NCI-H446 treated with DMSO at 0.1 percent for 48 hours (cell line): ENCODE measurements at places on chromosomes 13 and 19.

GRCh38 chr13:25901460-25902376, 150.1 kb downstream of the SHISA2 start:
- DNase-seq = no peak

GRCh38 chr19:46546194-46546896, 50.7 kb upstream of the PNMA8B start:
- no peak for DNase-seq

DNA sequence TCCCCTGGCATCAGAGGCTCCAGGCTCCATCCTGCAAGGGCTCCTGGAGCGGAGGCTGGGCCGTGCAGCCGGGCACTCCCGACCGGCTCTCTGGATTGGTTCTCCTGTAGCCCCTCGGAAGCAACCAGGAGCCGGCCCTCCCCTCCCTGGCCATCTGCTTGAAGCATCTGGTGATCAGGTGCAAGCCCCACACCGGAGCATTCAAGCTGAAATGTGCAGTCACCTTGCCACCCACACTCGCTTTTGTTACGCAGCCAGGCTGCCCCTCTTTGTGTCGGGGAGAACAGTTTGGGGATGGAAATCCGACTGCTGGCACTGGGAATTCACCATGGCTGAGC, 258.8 kb downstream of the ZNF536 start:
- no peak for DNase-seq

DNA sequence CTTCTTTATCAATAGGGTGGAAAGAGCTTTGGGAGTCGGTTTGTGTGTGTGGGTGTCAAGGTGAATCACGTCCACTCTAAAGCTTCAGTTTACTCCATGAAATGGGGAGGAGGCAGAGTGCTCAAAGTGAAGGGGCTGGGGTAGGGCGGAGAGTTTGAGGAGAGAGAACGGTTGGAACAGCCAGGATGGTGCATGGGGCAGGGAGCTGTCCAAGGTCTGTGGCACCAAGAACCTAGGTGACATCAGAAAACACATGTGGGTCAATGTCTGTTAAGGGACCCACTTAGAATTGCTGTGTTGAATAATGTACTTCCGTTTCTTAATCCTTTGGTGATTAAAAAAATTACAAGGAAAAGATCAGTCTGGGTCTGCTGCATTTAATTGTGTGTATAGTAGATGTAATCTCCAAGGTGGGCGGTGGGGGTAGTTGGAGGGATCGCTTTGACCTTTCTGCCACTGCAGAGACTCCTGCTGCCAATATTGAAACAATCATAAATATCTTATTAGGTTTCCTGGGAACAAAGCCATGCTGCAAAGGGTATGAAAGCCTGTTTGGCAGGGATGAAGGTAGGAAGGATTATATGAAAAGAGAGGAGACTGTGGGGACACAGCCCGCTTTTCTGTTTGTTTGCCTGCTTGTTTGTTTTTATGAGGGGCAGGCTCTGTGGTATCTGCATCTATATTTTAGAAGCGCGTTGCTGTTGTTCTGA, 122.3 kb downstream of the ATP8A2 start:
- no peak for DNase-seq

DNA sequence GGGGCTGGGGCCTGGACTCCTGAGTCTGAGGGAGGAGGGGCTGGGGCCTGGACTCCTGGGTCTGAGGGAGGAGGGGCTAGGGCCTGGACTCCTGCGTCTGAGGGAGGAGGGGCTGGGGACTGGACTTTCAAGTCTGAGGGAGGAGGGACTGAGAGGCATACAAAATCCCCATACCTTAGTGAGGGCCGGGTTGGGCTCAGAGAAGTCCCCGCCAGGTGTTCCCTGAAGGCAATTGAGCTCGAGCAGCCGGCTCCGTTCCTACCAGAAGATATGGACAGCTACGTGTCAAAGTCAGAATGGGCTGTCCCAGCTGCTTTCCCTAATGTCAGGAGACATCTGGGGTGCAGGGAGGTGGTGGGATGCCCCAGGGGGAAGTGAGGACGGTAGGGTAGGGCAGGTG, 9.5 kb downstream of the PHLDB3 start:
- no peak for DNase-seq

DNA sequence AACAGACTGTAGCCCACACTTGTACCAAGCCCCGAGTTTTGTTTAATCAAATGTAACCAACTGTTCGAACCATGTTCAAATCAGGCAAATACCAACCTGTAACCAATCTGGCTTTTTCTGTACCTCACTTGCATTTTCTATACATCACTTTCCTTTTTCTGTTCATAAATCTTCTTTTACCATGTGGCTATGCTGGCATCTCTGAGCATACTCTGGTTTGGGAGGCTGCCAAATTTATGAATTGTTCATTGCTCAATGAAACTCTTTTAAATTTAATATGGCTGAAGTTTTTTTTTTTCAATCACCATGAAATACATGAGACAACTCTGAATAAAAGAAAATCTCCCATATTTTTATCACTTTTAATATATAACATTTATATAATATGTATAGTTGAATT, 256.1 kb downstream of the SLITRK6 start:
- no peak for DNase-seq

- no peak for DNase-seq
Observed at GRCh38 chr19:45667620-45668341, at the start of gene GIPR. TSS of gene GIPR (plus strand) at chr19:45668221. CDS start at chr19:45669521, 1,300 bp downstream.

- DNase-seq = no peak
Observed at GRCh38 chr13:100182900-100183490, 94.1 kb downstream of the PCCA start.

- no peak for DNase-seq
Observed at GRCh38 chr13:80242728-80243427, 98.0 kb downstream of the SPRY2 start.

DNA sequence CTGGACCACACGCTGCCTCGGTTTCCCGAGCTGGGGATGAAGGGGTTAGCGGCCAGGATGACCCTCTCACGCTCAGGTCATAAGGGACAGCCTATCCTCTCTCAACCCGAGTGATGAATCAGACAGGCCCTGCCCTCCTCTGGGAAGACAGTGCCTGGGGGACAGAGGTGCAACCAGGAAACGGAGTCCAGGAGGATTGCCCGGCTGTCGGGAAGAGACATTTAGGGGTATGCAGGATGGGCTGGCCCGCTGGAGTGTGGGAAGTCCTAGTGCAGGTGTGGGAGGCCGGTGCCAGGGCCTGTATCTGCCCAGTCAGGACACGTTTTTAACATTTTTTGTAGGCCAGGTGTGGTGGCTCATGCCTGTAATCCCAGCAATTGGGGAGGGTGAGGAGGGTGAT, 8.3 kb downstream of the LSM7 start:
- no peak for DNase-seq

- DNase-seq = peak; percentile 9
Observed at GRCh38 chr19:19224852-19225494, 13.2 kb downstream of the NCAN start.

- no peak for DNase-seq
Observed at GRCh38 chr13:62837895-62838294, 1422.2 kb upstream of the PCDH20 start.

- no peak for DNase-seq
Observed at GRCh38 chr13:94662274-94662945, 49.9 kb downstream of the SOX21 start.

DNA sequence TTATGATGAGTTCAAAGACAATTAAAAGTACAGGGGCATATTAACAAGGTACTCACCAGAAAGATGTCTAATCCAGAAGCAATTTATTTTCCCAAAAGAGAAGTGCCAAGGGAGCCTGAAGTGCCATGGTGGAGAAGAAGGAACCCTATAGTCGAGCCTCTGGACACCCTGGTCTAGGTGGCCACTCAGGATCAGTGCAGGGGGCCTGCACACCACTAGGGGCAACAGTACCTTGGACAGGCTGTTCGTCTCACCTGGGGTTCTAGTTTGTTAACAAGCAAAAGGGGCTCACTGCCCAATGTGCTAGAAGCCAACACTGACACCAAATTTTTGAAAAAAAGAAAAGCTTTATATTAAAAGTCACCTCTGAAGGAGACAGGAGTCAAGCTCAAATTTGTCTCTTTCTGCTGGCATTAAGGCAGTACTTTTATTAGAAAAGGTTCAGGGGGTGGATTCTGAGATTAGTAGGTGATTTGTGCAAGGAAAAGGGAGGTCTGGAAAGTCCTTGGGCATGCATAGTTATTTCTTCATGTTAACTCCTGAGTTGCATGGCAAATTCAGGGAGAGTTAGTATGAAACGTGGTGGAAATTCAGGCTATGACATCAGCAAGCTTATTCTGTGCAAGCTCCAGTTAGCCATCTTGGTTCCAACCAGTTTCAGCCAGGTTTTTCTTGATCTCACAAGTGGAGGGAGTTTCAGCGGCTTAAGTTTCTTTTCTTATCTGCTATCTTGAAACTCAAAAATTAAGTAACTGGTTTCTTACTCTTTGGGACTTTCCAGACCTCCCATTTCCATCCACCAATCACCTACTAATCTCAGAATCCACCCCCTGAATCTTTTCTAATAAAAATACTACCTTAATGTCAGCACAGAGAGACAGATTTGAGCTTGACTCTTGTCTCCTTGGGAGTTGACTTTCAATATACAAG, 884 bp upstream of the CBY2 start:
- no peak for DNase-seq

DNA sequence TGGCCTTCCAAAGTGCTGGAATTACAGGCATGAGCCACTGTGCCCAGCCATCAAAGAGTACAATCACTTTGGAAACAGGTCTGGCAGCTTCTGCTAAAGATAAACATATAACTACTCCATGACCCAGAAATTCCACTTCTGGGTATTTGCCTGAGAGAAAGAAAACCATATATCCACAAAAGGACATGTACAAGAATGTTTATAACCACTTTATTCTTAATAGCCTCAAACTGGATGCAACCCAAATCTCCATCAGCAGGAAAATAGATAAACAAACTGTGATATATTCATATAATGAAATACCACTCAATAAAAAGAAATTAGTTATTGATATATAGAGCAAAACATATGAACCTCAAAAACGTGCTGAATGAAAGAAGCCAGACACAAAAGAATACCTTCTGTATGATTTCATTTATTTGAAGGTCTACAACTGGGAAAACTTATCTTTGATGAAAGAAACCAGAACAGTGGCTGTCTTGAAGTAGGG, 40.5 kb downstream of the TEX26 start:
- no peak for DNase-seq
